Colonic mucosa (tissue), 4 donors: ENCODE measurements at places on chromosomes 11 and 22. TPM values are rescaled to one million over a fixed set of nuclear protein-coding genes. Genes with fewer than 3 reads are reported as not detected.

DNA sequence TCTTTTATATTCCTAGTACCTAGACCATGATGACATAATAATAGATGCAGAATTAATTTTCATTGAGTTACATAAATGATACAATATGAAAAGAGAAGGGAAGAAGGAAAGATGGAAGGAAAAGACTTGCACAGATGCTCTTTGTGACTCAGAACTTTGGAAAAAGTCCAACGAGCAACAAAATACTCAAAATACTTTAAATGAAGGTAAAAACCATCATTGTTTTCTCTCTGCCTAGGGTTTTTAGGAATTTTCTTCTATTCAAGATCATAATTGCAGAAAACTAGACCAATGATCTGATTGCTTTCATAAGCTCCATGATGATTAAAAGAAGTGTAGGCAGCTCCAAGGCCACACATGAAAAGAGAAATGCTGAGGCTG is 276.9 kb downstream of the KIRREL3 start:
- DNase-seq: no peak

DNA sequence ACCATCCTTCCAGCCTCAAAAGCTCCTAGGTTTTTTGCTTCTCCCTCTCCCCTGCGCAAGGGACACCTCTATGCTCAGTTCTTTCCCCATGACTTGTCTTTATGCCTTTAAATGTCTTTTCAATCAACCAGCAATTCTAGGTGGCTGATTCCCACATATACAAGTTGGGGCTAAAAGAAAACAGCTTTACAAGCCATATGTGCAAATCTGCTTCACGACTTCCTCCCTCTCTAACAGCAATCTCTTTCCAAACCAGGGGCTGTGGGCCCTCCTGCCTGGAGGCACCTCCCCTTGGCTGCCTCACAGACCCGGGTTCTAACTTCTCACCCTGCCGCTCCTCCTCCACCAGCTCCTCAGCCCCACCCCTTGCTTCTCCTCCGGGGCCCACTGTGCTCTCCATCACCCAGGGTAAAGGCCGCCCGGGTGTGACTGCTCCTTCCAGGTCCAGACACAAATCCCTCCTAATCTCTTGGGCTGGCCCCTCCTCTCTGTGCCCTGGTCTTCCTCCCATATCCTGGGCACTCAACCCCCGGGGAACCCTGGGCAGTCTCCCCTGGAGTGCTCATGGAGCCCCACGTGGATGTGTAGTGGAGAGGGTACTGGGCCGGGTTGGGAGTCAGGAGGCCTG is 14.1 kb downstream of the TMPRSS13 start:
- no peak for DNase-seq

DNA sequence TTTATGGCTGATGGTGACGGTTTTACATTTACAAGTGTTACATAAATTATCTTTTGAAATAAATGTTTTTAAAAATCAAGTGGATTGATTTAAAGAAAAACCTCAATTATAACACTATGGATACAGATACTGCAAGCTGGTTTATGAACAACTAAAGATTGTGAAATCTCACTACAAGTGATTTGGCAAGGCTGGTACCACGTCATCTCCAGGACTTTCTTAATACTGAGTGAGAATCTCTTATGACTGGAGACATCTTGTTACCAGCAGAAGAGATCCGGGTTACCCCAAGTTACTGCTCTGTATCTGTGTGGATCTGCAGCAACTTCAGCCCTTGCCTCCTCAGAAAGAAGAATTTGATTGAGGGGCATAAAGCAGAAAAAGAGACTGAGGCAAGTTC is 452.9 kb downstream of the MN1 start:
- no peak for DNase-seq

GRCh38 chr11:130911306-130911705 is 5.0 kb downstream of the SNX19 start:
- no peak for DNase-seq

DNA sequence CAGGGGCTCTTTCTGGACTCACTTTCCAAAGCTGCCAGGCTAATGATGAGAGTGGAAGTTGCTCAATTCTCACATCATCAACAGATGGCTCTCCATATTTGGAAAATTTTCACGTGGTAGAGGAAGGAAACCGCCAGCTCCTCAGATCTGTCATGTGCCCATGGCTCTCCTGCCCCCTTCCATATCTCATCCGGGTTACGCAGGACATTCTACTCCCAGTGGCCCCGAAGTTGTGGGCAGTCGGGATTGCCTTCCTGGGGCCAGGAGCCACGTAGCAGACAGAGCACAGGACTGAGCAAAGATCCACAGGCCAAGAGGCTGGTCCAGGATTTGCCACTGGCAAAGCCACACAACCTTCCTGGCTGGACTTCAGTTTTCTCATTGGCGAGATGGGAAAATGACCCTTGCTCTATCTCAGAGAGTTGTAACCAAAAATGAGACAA is 38.8 kb downstream of the RPUSD4 start:
- DNase-seq: no peak

DNA sequence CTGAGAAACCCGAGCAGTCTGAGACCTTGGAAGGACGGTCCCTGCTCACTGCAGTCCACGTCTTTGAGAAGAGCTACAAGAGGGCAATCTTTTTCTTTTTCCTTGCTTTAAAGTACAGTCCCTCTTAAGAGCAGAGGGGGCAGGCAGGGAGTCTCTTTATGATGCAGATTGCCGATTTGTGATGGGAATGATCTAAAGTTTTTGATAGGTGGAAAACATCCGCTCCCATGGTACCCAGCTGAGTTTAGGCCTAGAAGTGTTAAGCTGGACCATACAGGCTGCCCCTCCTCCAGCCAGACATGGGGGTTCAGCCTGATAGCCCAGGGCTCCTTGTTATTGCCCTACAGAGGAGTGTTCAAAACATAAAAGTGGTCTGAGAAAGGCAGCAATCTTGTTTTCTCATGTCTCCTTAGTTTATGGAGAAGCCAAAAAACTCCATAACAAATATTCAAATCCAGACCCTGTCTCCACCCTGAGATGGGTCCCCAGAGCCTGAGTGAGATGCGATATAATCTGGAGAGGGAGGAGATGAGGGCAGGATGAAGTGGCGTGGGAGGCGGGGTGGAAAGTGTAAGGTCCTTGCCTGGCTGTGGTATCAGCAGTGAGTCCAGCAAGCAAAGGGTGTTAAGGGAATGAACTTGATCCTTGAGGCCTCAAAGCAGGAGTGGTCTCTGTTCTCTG is 135.1 kb downstream of the FDX1 start:
- no peak for DNase-seq

GRCh38 chr11:76700177-76701100 is 29.9 kb upstream of the LRRC32 start:
- DNase-seq: no peak

DNA sequence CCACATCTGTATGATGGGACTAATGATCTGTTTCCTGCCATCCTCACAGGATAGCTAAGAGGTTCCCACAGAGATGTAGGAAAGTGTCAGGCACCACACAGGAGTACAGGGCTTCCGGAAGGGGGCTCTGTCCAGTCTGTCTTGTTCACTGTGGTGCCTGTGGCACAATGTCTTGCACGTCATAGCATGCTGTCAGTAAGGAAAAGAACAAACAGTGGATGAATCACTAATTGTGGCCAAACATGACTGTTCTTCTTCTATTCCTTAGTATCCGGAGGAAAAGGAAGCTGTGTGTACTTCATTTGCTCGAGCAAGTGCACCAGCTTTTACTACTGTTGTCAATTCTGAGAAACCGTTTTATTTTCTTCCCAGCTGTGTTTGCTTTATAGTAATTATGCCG is 73.4 kb upstream of the YWHAH start:
- no peak for DNase-seq

DNA sequence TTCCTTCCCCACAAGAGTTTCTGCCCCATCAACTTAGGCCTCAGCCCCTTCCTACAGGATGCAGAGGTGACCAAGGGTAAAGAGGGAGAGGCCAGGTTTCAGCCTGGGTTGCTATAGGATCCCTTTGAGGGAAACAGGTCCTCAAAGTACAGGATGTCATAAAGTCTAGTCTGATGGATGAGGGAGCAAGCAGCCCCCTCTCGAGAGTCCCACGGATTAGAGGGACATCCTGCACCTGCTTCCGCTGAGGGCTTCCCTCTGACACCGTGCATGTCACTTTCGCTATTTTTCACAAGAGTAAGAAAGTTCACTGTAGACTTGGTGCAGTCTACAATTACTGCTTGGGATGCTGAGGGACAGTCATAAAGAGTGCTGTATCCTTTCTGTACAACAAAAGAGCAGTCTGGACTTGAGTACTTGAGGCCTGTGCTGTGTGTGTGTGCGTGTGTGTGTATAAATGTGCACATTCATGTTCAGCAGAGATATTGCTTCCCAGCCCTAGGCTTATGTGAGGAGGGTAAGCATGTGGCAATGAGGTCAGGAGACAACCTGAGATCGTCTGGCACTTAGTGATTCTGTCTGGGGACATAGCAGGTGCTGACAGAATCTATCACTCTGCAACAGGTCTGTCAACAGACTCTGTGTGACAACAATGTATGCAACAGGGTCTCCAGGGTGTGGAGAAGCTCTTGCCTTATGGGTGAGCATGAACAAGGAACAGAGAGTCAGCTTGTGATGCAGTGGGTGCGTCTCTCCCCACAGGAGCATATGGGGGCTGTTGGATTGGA is 18.0 kb upstream of the CHST1 start:
- no peak for DNase-seq

- no peak for DNase-seq
Measured at GRCh38 chr11:96215826-96216225, 127.2 kb downstream of the MAML2 start.

KIRREL3 gene
- 0.61 TPM for total RNA-seq

ARL2 gene
- 102 TPM for total RNA-seq

SYCE3 gene
- total RNA-seq: not detected
